ENCODE measurements at places on chromosomes 2 and 18.

GRCh38 chr18:10524507-10525370 is 1.1 kb upstream of the NAPG start:
- DNase-seq, result no peak

DNA sequence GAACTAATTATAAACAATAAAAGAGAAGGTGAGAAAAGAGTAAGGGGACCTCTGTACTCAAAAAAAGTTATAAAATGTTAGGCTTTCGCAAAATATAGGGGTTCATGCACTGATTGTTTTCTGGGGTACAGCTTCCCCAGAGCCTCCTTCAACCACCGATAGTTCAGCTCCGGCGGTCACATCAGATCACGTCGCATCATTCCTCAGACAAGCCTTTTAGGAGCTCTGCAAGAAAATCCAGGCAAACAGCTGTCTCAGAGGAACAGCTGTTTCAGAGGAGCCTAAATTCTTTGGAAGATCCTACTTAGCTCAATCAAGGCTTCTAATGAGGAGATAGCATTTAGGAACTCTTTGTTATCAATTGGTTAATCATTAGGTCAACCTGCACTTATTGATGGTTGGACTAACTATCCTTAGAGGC is 78.7 kb downstream of the MYCN start:
- DNase-seq, result no peak

DNA sequence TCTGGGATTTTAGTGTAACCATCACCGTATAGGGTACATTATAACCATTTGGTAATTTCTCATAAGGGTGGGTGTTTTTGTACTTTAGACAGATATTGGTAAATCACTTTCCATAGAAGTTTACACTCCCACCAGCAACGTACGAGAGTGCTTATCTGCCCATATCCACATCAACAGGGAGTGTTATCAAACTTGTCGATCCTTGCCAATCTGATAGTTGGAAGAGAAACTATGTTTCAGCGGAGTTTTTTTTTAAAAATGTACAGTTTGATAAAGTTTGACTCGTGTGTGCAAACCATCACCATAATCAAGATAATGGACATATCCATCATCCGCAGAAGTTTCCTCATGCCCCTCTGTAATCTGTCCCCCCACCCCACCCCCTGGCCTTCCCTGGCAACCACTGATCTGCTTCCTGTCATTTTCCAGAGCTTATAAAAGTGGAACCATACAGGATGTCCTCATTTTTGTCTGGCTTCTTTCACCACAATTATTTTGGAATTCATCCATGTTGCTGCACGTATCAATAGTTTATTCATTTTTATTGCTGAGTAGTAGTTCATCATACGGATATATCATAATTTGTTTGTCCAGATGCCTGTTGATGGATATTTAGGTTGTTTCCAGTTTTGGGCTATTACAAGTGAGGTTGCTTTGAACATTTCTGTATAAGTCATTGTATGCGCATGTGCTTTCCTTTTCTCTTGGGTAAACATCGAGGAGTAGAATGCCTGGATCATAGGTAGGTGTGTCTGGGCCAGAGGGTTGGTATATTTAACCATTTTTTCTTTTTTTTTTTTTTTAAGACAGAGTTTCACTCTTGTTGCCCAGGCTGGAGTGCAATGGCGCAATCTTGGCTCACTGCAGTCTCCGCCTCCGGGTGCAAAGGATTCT is 18.6 kb downstream of the GLI2 start:
- DNase-seq, result no peak

DNA sequence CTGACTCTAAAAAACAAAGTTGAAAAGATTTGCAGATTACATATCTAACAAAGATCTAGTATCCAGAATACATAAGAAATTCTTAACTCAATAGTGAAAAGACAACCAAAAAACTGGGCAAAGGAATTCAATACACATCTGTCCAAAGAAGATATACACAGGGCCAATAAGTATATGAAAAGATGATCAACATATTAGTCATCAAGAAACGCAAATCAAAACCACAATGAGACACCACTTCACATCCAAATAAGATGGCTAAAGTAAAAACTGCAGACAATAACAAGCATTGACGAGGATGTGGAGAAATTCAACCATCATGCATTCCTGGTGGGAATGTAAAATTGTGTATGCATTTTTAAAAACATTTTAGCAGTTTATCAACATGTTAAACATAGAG is 256.0 kb downstream of the EIPR1 start:
- DNase-seq, result no peak

GRCh38 chr2:129872446-129872845 is 107.0 kb upstream of the RAB6C start:
- DNase-seq, result no peak

- DNase-seq, result peak; percentile 41
Observed at GRCh38 chr18:40414155-40414754, 1540.8 kb upstream of the PIK3C3 start.

Measured in NCI-H510A treated with DMSO at 0.1 percent for 48 hours (cell line).